CD4-positive, alpha-beta T cell treated with Interleukin-4 for 4 hours (primary cell): ENCODE measurements at places on chromosomes 3 and 15.

- no peak for DNase-seq
Observed at GRCh38 chr3:23501201-23501802, 298.2 kb downstream of the UBE2E2 start.

DNA sequence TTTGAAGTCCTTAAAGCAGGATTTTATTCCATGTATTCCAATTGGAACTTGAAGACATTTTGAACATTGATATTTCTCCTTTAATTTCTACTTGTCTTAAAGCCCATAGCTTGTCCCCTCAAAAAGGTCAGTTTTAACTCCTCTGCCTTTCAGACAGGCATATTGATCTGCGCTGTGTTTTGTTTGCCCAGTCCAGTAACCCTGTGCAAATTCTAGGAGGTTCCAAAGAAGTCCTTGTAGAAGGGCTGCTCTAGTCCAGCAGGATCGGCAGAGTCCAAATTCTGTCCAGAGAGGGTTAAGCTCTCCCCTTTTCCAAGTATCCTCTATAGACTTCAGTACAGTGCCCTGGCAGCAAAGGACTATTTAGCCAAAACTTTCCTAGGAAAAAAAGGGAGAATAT is 105.6 kb upstream of the MANF start:
- no peak for DNase-seq

GRCh38 chr3:45981346-45982074 is 14.1 kb downstream of the FYCO1 start:
- DNase-seq = no peak

- DNase-seq = no peak
Observed at GRCh38 chr3:149640976-149641728, 16.7 kb downstream of the WWTR1 start.

- peak; percentile 23 for DNase-seq
Observed at GRCh38 chr15:94263341-94264273, 32.2 kb downstream of the MCTP2 start.

DNA sequence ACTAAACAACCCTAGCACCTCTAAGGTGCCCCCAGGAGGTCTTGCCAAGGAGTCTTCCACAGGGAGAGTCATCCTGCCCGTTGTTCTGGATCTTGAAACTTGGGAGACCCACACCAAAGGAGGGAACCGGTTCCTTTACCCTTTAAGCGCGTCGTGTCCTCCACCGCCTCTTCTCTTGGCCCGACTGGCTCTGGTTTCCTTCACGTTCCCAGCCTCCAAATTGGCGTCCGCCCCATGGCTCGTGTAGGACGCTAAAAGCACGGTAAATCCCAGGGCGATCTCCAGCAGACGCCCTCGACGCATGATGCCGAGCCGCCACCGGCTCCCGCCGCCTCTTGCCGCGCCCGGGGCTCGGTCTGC is 1.1 kb downstream of the FBN1 start:
- no peak for DNase-seq

GRCh38 chr3:192841428-192841827 is 76.2 kb downstream of the MB21D2 start:
- no peak for DNase-seq

GRCh38 chr3:15268033-15268631 is 62.1 kb downstream of the CAPN7 start:
- DNase-seq = peak; percentile 85

DNA sequence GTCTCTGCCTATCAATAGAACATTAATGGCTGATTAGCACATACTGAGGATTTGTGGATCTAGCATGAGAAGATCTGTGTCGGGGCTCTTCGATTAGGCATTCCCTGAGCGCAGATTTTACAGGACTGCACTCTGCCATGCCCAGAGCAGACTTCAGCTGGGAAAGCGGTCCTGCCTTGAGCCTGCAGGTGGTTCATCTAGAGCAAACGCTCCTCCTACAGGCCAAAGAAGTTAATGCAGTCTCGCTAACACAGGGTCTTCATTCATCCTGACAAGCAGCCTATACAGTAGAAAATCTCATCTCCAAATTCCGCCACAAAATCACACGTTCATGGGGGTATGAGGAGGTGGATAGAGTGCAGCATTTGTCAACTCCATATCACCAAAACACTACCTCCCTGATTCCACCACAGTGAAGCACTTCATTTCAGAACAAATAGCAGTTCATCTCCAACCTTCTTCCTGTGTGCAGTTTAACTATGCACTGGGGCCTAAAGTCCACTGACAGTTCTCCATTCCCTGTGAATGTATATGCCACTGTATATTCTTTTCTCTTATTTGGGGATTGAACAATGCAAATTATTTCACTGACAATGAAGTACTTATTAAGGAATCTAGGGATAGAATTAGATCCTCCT is 405.8 kb downstream of the IGSF11 start:
- DNase-seq = peak; percentile 4

- no peak for DNase-seq
Observed at GRCh38 chr15:88949734-88950400, 36.7 kb upstream of the MFGE8 start.

DNA sequence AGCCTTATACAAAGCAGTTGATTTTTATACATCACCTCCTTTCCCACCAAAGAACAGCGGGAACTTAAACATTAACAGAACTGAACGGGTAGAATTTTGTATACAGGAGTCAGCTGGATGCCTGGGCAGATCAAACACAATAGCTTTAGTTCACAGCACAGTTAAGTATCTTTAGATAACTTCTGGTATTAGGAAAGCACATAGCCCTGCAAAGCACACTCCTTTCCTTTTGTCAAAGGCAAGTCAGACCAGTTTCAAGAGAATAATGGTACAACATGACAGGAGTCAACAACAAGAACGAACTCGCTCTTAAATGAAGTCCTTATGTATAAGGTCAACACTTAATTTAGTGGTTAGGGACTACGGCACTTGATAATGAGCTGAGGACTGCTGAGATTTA is 26.3 kb downstream of the ABCC5 start:
- DNase-seq = no peak

DNA sequence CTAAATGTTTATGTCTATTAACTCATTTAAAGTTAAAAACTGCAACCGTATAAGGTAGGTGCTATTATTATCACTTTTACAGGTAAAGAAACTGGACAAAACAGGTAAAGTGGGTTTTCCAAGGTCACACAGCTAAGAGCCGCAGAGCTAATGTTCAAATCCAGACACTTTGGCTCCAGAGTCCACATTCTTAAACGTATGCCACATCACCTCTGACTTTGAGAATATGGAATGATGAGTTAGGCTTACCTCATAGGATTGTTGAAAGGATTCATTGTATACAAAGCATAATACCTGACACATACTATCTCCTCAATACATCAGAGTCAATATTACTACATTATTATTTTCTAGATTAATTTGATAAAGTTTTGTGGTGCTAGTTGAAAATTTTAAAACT is 240.9 kb upstream of the STT3B start:
- no peak for DNase-seq

DNA sequence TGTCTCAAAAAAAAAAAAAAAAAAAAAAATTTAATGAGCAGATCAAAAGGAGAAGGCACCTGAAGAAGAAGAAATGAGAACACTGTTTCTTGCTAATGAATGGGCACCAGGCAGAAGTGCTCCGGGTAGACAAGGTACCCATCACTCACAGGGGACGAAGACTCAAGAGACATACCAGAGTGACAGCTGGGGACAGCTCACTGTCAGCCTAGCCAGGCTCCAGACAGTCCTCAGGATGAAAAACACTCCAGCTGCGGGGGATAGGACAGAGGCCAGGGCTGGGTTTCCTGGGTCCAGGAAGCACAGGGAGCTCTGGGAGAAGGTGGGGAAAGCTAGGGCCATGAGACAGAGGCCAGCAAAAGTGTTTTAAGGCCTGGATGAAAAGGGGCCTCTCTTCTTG is 48.5 kb upstream of the PARL start:
- no peak for DNase-seq

DNA sequence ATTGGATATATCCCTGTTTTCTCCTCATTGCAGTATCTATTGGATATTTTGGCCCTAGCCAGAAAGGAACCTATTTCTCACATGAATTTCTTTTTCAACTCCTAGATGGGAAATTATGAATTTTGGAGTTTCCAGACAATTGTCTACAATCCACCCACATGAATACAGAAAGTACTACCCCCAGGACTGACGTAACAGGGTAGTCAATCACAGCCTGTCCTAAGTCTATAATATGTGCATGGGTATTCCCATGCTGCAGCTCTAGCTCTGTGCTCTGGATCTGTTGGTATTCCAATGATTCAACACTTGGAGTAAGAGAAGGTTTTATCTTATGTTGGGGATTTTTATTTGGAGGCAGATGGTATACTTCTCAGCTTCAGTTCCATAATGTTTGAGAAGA is 393.1 kb upstream of the ARRDC4 start:
- DNase-seq = no peak

- DNase-seq = no peak
Observed at GRCh38 chr3:127200086-127200691, 7.3 kb downstream of the PRR23E start.

DNA sequence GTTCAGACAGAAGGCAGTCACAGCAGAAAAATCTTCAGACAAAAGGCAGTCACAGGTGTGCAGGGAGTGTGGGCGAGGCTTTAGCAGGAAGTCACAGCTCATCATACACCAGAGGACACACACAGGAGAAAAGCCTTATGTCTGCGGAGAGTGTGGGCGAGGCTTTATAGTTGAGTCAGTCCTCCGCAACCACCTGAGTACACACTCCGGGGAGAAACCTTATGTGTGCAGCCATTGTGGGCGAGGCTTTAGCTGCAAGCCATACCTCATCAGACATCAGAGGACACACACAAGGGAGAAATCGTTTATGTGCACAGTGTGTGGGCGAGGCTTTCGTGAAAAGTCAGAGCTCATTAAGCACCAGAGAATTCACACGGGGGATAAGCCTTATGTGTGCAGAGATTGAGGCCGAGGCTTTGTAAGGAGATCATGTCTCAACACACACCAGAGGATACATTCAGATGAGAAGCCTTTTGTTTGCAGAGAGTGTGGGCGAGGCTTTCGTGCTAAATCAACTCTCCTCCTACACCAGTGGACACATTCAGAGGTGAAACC is 27.6 kb downstream of the ZNF589 start:
- DNase-seq = peak; percentile 92

- no peak for DNase-seq
Observed at GRCh38 chr3:13112521-13113345, 39.5 kb upstream of the IQSEC1 start.

GRCh38 chr15:38707802-38708671 is 143.4 kb upstream of the RASGRP1 start:
- peak; percentile 62 for DNase-seq

GRCh38 chr15:65333856-65334255 is 29.4 kb downstream of the RNU5B-1 start:
- no peak for DNase-seq

- DNase-seq = no peak
Observed at GRCh38 chr3:22922317-22922716, 280.8 kb upstream of the UBE2E2 start.
